ENCODE measurements at places on chromosomes 5 and 9. TPM values are rescaled to one million over a fixed set of nuclear protein-coding genes. Genes with fewer than 3 reads are reported as not detected.

GRCh38 chr9:114549697-114550330 lies 37.8 kb upstream of the ATP6V1G1 start:
- H3K4me3 ChIP-seq = no peak overlapping the region
- no peak for DNase-seq

- H3K4me3 ChIP-seq = no peak overlapping the region
- no peaks in the 10 kb centered on the region for H3K36me3 ChIP-seq
- no peaks in the 10 kb centered on the region for H3K27me3 ChIP-seq
- H3K4me1 ChIP-seq = no peaks in the 10 kb centered on the region
These were observed 1.0 kb downstream of the OR1B1 start for GRCh38 chr9:122656378-122656777.

DNA sequence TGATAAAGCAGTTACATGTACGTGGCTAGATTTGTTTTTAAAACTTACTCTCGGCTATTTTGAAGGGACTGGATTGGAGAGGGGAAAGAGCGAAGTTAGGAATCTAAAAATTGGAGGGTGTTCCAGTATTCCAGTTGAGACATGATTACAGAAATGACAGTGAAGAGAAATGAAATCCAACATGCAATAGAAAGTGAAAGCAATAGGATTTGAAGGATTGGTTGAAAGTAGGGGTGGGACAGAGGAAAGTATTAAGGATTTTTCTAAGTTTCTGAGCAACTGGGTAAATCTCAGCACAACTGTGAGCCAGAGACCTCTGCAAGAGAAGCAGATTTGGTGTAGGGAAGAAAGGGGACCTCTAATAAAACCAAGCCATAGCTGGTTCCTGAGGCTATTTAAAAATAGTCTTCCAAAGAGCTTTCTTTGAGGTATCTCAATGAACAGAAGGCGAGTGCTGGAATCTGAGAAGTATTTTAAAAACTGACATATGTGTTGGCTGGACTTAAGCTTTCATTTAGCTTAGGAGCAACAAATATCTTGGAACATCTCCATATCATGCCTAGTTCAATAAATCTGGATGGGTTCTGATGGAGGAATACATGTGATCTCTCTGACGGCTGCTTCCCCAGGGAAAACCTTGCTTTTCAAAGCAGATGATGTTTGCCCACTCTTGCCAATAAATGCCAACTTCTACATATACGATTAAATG lies 110.4 kb upstream of the IFNK start:
- peak overlapping the region; percentile 20 for H3K4me3 ChIP-seq
- H3K36me3 ChIP-seq = no peaks in the 10 kb centered on the region
- no peaks in the 10 kb centered on the region for H3K27me3 ChIP-seq
- DNase-seq = no peak
- peak overlapping the region; percentile 62 for H3K27ac ChIP-seq

DNA sequence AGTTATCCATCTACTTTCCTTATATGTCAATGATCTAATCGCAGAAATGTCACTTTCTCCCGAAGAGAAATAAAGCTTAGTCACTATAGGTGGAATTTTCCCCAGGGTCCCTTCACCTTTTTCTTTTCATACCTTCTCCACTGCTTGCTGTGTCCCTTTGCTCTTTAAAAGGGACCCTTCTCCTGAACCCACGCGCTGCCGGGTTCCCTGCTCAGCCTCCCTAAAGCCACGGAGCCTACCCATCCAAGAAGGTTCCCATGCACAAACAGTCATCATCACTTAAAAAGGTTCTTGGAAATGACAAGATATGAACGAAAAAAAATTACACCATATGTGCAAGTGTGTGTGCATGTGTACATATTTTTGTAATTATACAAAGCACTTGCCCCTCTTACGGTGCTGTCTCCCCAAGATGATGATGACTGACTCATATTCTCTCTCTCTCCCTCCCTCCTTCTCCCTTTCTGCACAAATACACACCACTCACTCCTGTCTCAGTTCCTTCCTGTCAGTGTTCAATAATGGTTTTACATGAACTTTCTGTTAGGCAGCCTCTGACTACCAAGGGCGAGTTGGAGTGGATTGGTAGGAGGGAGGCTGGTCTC lies 1.5 kb upstream of the PTPRD start:
- peaks cover 20% of the 10 kb centered on the region for H3K4me1 ChIP-seq
- no peaks in the 10 kb centered on the region for H3K27me3 ChIP-seq
- no peak overlapping the region for H3K27ac ChIP-seq
- no peak overlapping the region for H3K4me3 ChIP-seq
- no peak for DNase-seq
- no peaks in the 10 kb centered on the region for H3K36me3 ChIP-seq

- H3K27me3 ChIP-seq = no peaks in the 10 kb centered on the region
- no peaks in the 10 kb centered on the region for H3K4me1 ChIP-seq
- no peak overlapping the region for H3K4me3 ChIP-seq
These were observed 26.6 kb downstream of the RAB24 start for GRCh38 chr5:177276886-177277285.

GRCh38 chr9:110248361-110248760 lies 7.9 kb downstream of the TXN start:
- no peaks in the 10 kb centered on the region for H3K27me3 ChIP-seq
- H3K4me3 ChIP-seq = no peak overlapping the region
- H3K36me3 ChIP-seq = peaks cover 73% of the 10 kb centered on the region
- H3K27ac ChIP-seq = no peak overlapping the region
- H3K4me1 ChIP-seq = peaks cover 16% of the 10 kb centered on the region
- DNase-seq = no peak

DNA sequence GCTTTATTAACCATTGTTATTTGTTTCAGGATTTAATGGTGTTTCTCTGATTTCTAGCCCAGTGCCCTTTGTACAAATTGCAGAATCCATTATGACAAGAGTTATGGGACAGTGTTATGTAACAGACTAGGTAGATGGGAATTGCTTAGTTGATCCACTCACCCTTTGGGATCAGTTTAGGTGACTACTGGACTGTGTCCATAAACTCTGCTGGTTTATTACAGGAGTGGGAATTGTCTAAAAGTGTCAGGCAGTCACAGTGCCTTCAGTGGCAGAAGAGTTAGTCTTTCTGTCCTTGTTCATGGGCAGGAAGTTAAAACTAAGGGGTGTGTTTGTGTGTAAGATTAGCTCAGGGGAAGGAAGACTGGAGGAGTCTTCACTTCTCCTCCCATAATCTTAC lies 29.3 kb downstream of the RCL1 start:
- H3K27ac ChIP-seq = no peak overlapping the region
- DNase-seq = no peak
- H3K27me3 ChIP-seq = no peaks in the 10 kb centered on the region
- no peaks in the 10 kb centered on the region for H3K36me3 ChIP-seq
- no peak overlapping the region for H3K4me3 ChIP-seq

DNA sequence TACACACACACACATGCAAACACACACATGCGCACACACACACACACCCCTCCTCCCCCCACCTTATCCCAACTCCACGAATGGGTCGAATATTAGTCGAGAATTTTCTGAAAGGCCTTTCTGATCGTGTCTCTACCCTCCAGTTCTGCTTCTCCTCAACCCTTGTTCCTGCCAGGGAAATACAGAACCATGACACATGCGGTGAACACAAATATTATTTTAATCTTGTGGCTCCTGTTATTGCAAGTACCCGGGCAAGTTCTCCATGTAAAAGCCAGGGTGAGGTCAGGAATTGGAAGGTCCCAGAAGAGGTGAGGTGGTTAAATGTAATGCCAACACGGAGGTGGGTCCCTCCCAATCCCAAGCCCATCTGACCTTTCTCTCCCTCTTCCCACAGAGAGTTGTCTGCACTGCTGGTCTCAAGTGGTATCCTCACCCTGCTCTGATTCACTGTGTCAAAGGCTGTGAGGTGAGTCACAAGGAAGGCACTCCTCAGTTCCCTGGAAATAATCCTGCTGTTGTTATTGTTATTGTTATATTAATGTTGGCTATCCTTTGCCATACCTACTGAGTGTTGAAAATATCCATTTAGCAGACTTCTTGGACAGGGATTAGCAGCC lies 223.7 kb downstream of the PAPPA start:
- H3K27ac ChIP-seq = no peak overlapping the region
- no peaks in the 10 kb centered on the region for H3K4me1 ChIP-seq
- no peaks in the 10 kb centered on the region for H3K27me3 ChIP-seq
- H3K4me3 ChIP-seq = no peak overlapping the region
- DNase-seq = no peak

- H3K36me3 ChIP-seq = no peaks in the 10 kb centered on the region
- no peak overlapping the region for H3K27ac ChIP-seq
- no peak overlapping the region for H3K4me3 ChIP-seq
These were observed 106.5 kb downstream of the EPB41L4A start for GRCh38 chr5:112312295-112313275.

DNA sequence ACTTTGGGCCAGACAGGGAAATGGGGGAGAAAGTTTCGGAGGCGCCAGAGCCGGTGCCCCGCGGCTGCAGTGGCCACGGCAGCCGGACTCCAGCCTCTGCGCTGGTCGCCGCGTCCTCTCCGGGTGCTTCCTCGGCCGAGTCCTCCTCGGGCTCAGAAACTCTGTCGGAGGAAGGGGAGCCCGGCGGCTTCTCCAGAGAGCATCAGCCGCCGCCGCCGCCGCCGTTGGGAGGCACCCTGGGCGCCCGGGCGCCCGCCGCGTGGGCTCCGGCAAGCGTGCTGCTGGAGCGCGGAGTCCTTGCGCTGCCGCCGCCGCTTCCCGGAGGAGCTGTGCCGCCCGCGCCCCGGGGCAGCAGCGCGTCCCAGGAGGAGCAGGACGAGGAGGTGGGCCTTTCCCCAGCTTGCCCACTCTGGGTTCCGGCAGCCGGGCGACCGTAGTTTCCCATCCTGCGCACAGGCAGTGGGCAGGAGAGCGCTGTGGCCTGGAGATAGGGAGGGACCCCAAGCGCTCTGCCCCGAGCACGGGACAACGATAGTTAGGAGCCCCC lies 516 bp downstream of the MAST4 start:
- peak overlapping the region; percentile 54 for H3K27ac ChIP-seq
- H3K4me3 ChIP-seq = peak overlapping the region; percentile 98
- no peaks in the 10 kb centered on the region for H3K36me3 ChIP-seq
- peak; percentile 63 for DNase-seq

GRCh38 chr5:4511996-4512656 lies 628.0 kb upstream of the ADAMTS16 start:
- no peaks in the 10 kb centered on the region for H3K36me3 ChIP-seq
- H3K4me3 ChIP-seq = no peak overlapping the region
- no peak overlapping the region for H3K27ac ChIP-seq
- H3K27me3 ChIP-seq = no peaks in the 10 kb centered on the region
- DNase-seq = no peak
- H3K4me1 ChIP-seq = no peaks in the 10 kb centered on the region

- no peak overlapping the region for H3K27ac ChIP-seq
- H3K4me3 ChIP-seq = no peak overlapping the region
- no peaks in the 10 kb centered on the region for H3K27me3 ChIP-seq
- peaks cover 5% of the 10 kb centered on the region for H3K4me1 ChIP-seq
These were observed 108.2 kb upstream of the NR3C1 start for GRCh38 chr5:143511736-143512135.

DNA sequence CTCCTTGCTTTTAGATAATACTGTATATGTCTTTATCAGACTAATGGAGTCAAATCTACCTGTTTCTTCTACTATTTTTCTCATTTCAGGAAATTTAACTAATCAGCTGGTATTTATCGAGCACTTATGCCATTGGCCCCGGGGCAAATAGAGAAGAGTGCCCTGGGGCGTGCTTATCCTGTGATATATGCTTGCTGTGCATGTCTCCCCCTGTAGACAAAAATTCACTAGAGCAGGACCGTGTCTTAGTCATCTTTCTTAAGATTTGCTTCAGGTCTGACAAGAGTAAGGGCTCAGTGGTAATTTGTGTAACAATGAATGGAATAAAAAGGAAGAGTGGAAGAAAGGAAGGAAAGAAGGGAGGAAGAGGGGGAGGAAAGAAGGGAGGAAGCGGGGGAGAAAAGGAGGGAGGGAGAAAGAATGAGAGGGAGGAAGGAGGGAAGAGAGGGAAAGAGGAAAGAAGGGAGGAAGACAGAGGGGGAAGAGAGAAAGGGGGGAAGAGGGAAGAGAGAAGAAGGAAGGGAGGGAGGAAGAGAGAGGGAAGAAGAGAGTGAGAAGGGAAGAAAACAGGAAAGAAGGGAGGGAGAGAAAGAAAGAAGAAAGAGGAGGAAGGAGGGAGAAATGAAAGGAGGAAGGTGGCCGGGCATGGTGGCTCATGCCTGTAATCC lies 295.7 kb upstream of the PANK3 start:
- H3K36me3 ChIP-seq = no peaks in the 10 kb centered on the region
- no peak overlapping the region for H3K4me3 ChIP-seq
- no peak overlapping the region for H3K27ac ChIP-seq
- no peaks in the 10 kb centered on the region for H3K27me3 ChIP-seq
- peaks cover 7% of the 10 kb centered on the region for H3K4me1 ChIP-seq

DNA sequence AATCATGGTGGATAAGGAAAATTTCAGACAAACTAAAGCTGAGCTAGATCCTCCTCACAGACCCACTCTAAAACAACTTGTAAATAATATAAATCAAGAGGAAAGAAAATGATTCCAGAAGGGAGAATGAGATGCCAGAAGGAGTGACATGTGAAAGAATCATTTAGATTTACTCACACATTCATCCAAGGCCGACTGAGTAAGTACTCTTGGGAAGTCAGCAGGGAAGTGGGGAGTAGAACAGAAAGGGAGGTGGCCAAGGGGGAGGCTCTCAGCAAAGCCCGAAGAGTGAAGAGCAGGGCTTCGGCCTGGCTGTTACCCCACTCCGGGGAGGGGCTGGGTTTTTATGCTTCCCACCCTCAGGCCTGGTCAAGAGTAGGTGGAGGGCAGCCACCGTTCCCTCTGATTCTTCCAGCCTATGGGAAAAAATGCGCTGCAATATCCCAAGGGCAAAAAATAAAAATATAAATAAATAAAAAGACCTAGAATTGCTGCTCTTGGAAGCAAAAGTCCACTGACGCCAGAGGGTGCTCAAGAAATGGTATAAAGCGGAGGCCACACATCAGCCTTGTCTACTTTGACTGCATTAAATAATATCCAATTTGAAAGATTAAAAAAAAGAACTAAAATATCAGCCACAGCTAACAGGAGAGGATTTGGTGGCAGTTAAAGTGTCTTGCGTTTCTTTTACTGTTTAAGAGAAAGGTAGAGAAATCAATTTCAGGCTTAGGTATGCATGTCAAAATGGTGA lies 110.2 kb upstream of the COL5A1 start:
- no peak overlapping the region for H3K4me3 ChIP-seq
- DNase-seq = peak; percentile 9
- no peaks in the 10 kb centered on the region for H3K27me3 ChIP-seq
- no peaks in the 10 kb centered on the region for H3K36me3 ChIP-seq
- no peaks in the 10 kb centered on the region for H3K4me1 ChIP-seq
- no peak overlapping the region for H3K27ac ChIP-seq

Gene P4HA2
- 77.3 TPM for total RNA-seq

Gene PCDHA1
- 0.37 TPM for total RNA-seq

Gene IPPK
- total RNA-seq = 1.4 TPM

Gene PCDH1
- total RNA-seq = 96.4 TPM

Gene SLC34A1
- total RNA-seq = not detected

Gene CDH12
- not detected for total RNA-seq

Gene FAM169A
- total RNA-seq = 2.5 TPM

Gene THBS4
- 38.2 TPM for total RNA-seq

Gene WDR36
- 5.5 TPM for total RNA-seq

Gene PITX1
- 30.3 TPM for total RNA-seq

Gene ASPN
- 2.9 TPM for total RNA-seq
